Occipital lobe (tissue), 3 donors: ENCODE measurements at places on chromosomes 6 and 20.

GRCh38 chr6:126831461-126831860, 287.0 kb upstream of the RSPO3 start:
- no peak for DNase-seq

- DNase-seq: no peak
Observed at GRCh38 chr6:170437719-170438401, 115.2 kb downstream of the PSMB1 start.

GRCh38 chr6:164045082-164045481, 630.6 kb downstream of the QKI start:
- no peak for DNase-seq

- DNase-seq: no peak
Observed at GRCh38 chr6:15736297-15736696, 73.5 kb upstream of the DTNBP1 start.

DNA sequence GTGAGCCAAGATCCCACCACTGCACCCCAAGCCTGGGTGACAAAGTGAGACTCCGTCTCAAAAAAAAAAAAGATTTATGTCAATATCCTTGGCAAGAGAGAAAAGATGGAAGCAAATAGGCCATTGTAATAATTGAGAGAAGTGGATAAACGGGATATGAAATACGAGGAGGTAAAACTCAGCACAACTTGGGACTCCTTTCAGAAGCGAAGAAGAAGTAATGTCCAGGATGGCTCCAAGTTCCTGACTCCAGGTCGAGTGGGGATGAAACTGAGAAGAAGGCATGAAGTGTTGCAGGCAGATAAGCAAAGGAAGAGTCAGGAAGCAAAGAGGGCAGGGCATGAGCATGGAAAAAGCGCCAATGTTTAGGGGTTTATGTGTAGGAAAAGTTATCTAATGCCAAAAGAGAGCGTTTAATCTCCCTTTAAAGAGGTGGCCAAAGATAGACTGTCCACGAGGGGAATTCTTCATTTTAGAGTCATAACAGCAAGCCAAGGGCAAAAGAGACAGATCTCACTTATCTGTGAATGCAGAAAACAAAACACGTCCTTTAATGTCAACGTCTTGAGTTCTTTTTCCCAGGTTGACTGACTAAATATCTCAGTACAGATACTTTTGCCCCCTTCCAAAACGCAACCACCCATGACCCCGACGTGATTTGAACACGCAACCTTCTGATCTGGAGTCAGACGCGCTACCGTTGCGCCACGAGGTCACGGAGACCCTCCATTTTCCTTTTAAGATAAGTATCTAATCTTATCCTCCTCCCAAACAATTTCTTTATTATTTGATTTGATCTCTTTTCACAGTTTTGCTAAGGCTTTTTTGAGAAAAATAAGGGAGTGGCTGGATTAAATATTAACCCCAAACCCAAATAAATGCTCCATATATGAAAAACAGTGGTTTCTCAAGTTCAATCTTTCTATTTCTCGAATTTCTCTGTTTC, 46.3 kb upstream of the BTN3A2 start:
- no peak for DNase-seq
